ENCODE measurements at places on chromosomes 13 and 19.

DNA sequence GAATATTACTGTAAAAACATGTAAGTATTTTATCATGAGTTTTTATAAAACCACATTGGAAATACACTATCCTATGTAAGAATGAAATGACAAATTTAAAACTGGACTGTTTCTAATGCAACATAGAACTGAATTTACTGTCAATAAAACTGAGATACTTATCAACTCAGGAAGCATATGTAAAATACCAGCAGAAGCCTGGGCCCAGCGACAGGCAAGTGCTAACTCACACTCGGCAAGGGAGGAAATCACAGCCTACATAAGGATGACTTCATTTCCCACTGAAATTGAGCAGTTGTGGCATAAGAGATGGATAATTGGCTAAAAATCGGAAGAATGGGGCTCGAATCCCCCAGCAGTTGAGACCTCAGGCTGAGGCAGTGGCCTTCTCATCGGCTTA, 12.1 kb downstream of the PROZ start:
- DNase-seq = no peak

GRCh38 chr13:73967397-73968165, 166.6 kb downstream of the KLF12 start:
- no peak for DNase-seq

- DNase-seq = no peak
These were observed 210.8 kb upstream of the UBL3 start for GRCh38 chr13:30061217-30061616.

DNA sequence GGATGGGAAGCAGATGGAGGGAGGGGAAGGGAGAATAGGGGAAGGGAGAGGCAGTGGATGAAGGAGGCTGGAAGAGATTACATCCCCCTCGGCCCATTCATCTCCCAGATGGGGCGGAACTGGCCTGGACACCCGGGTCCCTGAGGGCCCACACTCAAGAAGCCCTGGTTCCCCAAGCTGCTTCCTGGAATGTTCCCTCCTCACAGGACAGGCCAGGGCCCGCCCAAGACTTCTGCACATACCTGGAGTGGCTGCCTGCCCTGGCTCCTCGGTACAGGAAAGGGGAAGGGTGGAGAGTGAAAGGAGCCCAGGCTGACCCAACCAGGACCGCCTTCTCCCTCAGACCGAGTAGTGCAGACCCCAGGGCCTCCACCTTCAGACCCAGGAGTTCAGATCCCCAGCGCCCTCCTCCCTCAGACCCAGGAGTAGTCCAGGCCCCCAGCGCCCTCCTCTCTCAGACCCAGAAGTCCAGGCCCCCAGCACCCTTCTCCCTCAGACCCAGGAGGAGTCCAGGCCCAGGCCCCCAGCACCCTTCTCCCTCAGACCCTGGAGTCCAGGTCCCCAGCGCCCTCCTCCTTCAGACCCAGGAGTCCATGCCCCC, 489 bp downstream of the NTF4 start:
- no peak for DNase-seq

DNA sequence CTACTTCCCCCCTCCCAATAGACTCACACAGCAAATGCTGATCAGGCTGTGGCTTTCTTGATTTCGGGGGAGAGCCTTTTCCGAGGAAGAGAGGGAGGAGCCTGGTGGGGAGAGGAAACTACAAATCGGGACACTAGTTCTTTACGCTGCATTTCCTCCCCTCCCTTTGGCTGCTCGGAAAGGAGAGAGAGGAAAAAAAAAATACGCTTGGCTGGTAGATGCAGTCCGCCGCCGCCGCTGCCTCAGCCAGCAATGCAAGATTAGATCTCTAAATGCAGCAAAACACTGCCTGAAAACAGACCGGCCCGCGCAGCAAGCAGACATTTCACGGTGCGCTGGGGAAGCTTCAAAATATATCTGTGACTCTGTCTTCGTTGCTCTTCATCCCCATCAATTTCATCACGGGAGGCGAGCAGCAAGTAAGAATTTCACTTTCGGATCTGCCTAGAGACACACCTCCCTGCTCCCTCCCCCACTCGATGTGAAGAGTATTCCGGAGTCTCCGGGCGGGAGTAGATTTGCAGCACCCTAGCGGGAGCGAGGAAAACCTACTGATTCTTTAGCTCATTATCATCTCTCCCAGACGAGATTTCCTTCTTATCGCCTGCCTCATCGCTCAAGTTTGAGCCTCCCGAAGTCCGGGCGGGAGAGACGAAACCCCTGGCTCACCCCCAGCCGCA, at the start of gene PCDH17:
Gene PCDH17, plus strand, starts transcription at position 149 of the 680 bp plus-strand sequence. CDS start 803 bp downstream, outside the sequence.
- DNase-seq = no peak

DNA sequence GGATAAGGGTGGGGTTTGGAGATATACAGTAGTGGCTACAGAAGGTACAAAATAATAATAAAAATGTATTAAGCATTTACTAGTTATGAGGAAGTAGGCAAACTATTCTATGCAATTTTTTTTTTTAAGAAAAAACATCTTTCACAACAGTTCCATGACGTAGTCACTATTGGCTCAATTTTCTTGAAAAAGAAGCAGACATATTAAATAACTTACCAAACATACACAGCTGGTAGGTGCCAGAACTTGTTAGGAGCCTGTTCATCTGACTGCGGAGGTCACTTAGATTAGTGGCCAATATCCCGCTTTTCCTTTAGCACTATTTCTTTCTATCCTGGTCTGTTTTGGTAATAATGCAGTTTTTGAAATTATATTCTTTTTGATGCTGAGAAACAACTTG, 593.5 kb downstream of the KCTD12 start:
- no peak for DNase-seq

DNA sequence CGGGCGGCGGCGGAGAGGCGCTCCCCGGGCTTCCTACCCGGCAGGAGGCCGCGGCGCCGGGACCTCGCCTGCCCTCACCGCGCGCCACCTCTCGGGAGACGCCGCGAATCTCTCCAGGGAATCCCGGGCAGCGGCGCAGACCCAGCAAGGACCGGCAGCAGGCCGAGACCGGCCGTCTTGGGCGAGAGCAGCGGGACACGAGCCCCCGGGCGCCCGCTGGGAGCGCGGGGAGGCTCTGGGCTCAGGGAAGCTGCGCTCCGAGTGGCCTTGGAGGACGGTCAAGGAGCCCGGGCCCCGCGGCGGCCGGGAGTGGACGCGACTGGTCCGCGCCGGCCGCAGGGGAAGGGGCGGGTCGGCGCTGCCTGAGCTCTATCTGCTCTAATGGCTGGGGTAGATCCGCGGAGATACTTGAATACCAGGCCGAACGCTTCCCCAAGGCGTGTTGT, 14.7 kb downstream of the CDX2 start:
- DNase-seq = no peak

DNA sequence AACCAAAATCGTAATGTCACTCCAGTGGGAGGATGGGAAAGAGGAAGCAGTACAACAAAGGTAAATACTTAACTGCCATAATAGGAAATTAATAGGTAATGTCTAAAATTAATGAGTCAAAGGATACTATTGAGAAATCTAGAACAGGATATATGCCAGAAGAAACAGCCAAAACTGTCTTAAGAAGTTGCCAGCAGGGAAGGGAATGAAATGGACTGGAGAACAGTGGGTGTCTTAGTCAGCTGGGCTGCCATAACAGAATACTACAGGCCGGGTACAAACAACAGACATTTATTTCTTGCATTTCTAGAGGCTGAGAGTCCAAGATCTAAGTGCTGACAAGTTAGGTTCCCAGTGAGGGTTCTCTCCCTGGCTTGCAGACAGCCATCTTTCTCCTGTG, 40.3 kb upstream of the IPO5 start:
- DNase-seq = no peak

- DNase-seq = no peak
These were observed 156.3 kb upstream of the FNDC3A start for GRCh38 chr13:48819376-48819775.

DNA sequence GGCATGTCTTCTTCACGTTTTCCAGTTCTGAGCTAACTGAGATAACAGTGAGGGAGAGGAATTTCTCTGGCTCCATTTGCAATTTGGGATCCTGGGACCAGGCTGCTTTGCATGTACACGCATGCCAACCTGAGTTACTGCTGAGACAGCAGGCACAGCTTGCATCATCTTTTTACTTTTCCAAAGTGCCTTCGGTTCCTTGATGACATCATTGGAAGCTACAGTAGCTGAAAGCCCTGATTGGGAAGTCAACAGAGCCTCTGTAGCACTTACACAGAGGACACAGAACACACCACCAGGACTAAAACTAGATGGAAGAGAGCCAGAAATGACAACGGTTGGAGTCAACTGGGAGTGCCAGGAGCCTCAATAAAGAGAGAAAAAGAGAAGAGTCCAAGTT, 399.1 kb upstream of the GPC6 start:
- DNase-seq = no peak

DNA sequence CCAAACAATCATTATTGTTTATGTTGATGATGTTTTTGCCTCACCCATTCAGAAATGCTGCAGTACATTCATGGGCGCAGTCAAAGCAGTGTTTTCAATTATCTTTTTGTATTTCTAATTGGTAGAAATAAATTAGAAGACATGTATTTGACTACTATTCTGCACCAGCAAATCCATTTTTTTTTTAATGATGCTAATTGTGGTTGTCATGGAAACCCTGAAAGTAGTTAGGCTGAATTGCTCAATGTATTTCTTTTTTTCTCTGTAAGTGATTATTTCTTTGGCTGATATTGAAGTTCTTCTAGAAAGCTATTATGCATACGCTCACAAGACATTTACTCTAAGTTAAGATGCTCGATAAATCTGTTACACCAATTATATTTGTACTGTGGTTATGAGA, 101.2 kb downstream of the RFC3 start:
- DNase-seq = no peak

DNA sequence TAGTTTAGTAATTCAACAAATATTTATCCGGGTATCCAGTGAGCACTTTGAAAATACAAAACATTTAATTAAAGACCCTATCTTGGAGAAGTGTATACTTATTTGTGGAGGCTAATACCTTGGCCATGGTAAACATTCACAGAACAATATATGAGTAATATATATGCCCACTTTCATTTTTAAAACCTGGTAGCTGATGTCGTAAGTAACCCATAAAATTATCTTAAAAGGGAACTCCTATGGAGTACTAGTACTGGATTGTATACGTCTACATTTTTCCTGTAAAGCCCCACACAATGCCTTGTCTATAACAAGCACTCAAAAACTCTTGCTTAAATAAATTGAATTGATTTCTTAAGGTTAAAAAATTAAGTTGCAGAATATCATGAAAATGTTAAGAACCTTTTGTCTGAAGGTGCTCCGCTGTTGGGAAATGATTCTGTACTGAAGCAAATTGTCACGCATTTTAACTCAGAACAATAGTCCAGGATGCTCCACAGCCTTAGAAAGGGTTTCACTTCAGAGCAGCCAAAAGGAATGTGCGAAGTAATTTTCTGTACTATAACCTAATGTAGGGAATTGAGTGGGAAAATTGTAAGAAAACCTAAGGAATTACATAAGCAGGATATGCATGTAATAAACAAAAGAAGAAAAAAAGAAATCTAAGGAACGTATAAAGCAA, 58.9 kb upstream of the C1QTNF9 start:
- no peak for DNase-seq

DNA sequence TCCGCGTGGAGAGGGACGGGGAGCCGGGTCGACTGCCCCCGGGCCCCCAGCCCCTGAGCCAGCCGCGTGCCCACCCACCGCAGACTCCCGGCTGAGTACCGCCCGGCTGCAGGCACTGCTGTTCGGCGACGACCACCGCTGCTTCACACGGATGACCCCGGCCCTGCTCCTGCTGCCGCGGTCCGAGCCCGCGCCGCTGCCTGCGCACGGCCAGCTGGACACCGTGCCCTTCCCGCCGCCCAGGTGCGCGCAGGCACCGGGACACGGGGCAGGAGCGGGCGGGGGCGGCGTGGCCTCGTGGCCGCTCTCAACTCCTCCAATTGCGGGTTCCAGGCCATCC, 1.6 kb downstream of the AMH start:
- no peak for DNase-seq

Data from stimulated activated effector memory CD8-positive, alpha-beta T cell treated with anti-CD3 and anti-CD28 coated beads, Interleukin-12 subunit alpha, Interleukin-12 subunit beta, amount 100 ng/mL, for 72 hours (primary cell).